ENCODE measurements at places on chromosomes 5 and 9. TPM values are rescaled to one million over a fixed set of nuclear protein-coding genes. Genes with fewer than 3 reads are reported as not detected.

DNA sequence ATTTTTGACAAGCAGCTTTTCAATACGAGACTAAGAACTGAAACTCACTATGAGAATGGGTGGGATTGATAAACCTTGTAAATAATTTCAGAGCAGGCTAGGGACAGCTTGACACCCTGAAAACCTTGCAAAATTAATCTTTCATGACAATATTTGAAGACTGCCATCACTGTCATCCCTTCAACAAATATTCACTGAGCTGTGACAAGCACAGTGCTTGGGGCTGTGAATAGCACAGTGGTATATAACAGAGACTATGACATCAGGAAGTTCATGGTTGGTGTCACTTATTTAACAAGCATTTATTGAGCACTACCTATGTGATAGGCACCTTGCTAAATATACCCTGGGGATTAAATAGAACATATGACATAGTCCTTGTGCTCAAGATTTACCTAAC lies 741.0 kb upstream of the RIOK2 start:
- no peak for DNase-seq

CTXN3 gene
- total RNA-seq, result not detected

CD14 gene
- total RNA-seq, result 37.7 TPM

DNA sequence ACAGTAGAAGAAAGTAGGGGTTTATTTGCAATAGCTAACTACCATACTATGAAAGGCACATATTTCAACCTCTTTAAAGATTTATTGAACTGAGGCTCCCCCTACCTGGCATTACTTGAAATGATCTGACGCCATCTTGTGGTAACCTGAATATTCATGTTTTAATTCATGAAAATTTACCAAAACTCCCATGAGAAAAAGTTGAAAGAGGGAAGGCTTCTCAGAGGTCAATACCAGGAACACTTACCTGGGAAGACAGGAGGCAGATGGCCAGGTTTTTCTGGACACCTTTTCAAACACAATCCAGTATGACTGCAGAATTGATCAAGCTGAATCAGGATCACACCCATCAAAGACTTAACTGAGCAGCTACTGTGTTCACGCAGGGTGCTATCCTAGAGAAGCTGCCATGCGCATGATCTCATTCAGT lies 9.4 kb downstream of the PRELID2 start:
- DNase-seq, result no peak

- DNase-seq, result no peak
Observed at GRCh38 chr9:105360344-105360743, 87.5 kb upstream of the FSD1L start.

DNA sequence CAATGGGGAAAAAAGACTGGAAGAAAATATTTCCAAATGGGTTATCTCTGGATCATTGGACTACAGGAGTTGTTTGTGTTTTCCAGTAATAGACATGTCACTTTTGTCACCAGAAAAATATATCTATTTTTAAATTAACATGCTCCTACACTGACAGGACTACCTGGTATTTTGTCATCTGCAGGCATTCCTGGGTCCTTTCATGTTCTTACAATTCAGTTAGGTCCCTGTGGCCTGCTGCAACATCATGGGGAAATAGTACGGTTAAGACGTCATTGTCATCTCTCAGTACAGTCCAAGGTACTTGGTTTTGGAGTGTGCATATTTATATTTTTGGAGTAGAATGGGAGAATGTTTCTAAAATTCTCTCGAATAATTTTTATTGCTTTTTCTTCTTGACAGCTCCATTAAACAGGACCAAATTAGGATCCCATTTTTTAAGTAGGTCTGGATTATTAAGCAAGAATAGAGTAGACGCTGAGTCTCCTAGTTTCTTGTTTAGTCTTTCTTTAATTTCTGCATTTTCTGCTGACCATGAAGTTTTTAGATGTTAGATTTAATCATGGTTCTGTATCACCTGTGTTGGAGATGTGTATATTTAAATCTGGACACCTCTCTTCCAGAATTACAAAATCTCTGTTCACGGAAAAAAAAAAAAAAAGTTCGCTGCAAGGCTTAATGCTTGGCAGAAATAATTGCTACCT lies 46.9 kb downstream of the SLC22A5 start:
- no peak for DNase-seq

PRR16 gene
- 14.2 TPM for total RNA-seq

DNA sequence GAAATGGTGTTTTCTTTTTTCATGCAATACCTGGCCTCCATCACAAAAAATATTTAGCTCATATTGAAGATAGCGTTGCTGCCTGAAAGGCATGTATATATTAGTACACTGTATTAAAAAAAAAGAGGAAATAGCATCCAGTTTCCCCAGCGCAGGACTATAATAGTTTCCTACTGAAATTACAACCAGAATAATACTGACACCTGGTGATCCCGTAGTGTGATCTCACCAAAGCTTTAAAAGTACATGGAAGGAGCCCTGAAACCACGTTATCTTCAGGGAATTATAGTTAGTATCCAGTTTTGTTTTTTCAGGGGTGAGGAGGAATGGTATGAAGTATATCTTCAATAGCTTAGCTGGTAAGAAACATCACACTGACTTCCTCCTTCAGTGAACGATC lies 264.9 kb downstream of the CD180 start:
- DNase-seq, result no peak

DNA sequence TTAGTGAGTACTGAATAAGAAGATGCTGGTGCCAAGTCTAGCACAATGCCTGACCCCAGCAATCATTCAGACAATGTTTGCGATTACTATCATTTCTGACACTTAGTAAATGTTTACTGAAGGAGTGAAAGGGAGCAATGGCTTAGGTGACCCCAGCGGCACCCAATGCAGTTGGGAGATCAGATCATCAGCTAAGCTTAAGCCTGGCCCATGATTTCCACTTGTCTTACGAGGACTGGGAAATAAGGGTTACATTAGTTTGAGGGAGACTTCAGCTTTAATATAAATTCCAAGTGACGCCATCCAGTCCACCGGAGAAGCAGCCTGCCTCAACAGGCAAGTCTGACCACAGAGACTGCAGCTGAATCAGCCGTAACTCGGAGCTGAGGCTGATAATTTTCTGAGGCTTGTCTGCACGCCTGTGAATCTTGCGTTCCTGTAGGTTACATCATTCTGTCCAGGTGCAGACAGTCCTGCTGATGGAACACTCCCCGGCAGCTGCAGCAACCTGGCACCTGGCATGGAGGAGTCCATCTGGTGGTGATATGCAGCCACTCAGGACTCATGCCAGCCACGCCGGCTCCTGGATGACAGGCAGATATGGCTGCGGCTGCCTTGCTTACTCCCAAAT lies 34.9 kb upstream of the FGF1 start:
- DNase-seq, result peak; percentile 72

DNA sequence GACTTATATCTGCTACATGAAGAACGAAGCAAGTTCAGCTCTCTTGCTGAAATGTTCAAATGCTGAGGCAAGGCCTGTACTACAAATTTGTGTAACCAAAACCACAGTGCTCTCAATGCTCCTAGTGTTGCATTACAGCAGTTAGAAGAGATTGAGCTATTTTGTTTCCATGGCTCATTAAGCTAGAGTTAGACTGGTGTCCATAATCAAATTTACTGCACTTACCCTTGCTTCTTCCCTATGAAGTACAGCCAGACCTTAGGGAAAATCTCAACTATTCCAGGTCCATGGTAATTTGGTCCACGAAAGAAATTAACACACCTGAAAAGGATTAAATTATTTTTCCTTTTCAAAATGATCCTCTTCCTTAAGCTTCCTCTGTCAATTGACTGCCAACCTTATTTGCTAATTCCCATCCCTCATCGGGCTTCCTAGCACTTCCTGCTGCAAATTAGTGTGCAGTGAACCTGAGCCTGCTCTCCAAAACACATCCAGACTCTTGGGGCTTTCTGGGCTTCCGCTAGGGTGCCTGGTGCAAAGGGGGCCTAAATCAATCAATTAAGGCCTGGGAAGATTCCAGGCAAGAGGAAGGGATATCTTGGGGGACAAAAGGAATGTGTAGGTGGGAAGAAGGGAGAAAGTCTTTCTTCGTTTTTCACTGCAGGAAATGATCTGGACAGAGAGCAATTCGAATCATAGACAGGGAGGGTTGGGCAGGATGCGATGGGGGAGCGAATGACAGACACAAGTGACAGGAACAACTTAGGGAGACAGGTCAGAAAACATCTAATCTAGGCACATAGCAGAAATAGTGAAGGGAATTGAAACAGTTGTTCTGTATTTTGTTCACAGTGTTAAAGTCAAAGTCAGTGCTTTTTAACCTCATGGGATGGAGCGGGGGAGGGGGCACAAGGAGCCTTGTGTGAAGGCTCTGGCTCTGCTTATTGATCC lies 542.4 kb downstream of the RAB3C start:
- peak; percentile 34 for DNase-seq

DNA sequence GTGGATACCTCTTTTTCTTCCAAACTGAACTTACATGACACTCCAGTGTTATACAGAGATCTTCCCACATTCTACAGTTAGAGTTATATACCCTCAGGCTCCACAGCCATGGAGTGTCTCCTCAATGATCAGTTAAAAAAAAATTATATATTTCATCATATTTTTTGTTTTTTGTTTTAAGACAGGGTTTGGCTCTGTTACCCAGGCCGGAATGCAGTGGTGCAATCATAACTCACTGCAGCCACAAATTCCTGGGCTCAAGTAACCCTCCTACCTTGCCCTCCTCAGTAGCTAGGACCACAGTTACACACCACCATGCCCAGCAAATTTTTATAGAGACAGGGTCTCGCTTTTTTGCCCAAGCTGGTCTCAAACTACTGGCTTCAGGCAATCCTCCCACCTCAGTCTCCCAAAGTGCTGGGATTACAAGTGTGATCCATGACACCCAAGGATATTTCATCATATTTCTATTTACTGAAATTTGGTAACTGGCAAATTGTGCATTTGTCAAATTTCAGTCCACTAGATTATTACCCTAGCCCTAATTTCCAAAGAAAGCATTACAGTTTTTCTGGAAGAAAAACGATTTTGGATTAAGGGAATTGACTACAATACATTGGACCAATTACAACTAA lies 18.1 kb upstream of the SCAI start:
- no peak for DNase-seq

SREK1IP1 gene
- 10.1 TPM for total RNA-seq

NR4A3 gene
- 3.7 TPM for total RNA-seq

GRCh38 chr9:113244556-113244955 lies 23.2 kb downstream of the SLC31A1 start:
- no peak for DNase-seq

GRCh38 chr5:15284706-15285105 lies 215.3 kb upstream of the FBXL7 start:
- DNase-seq, result no peak

GRCh38 chr9:99365233-99365980 lies 143.3 kb downstream of the SEC61B start:
- no peak for DNase-seq

- DNase-seq, result no peak
Observed at GRCh38 chr5:127112347-127112864, 39.1 kb upstream of the C5orf63 start.

AGPAT2 gene
- 48.6 TPM for total RNA-seq

HMMR gene
- 0.54 TPM for total RNA-seq

KCNN2 gene
- 8.0 TPM for total RNA-seq

DNA sequence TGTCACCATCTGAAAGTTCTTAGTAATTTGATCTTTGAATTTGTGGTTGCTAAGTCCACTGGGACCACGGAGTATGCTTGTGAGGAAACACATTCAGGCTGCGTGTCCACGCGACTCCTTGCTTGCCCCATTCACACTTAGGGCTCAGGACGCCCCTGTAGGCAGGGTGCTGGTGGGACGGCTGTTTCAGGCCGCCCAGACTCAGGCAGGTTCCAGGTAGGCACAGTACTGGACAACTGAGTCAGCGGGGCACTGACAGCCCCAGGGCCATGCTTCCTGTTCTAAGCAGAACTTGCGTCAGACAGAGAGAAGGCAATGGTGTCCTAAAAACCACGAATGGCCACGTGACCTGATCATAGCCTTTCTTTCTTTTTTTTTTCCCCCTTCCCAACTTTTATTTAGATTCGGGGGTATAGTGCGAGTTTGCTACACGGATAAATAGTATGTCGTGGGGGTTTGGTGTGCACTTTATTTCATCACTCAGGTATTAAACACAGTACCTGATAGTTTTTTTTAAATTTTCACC lies 7.7 kb upstream of the RASGEF1C start:
- DNase-seq, result no peak

DNA sequence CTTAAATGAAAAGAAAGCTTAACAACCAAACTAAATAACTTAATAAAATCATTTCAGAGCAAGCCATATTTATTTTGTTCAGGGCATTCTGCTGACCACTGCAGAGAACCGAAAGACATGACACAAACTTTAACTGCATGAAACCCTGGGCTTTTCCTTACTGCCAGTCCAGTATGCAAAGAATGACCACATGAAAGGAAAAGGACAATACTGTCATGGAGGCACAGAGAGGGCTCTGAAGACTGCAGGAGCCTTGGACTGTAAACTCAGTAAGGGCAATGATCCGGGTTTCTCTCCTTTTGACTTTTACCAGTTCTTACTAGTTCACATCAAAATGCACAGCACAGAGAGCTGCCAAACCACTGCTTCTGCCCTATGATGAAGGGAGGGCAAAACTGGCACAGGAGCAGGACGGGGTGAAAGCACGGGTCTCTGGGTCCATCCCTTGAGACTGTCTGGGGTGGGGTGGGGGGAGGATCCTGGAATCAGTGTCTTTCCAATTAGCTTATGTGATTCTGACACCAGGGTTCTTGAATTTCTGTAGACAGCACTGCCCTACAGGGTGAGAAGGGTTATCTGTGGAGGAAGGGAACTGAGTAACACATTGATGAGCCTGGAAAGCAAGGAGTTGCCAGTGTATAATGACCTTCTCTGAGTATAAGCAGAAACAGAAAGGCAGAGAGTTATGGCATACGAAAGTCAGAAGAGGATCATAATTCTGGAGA lies 44.7 kb downstream of the RNF130 start:
- DNase-seq, result no peak

GRCh38 chr9:6965566-6965965 lies 207.8 kb downstream of the KDM4C start:
- no peak for DNase-seq

DNA sequence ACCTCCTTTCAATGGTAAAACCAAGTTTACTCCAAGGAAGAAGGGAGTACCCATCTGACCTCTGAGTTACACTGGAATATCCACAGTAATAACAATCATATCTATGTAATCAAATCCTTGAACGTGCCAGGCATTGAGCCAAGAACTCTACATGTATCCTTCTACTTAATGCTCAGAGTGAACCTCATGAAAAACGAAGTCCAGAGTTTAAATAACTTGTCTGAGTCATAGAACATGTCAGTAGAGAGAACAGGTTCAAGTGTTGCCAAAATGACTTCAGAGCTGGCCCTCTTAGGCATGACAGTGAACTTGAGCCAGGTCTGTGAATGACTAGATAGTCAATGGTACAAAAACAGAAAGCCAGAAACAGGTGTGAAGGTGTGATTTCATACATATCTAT lies 164.1 kb upstream of the ZNF618 start:
- DNase-seq, result no peak

DNA sequence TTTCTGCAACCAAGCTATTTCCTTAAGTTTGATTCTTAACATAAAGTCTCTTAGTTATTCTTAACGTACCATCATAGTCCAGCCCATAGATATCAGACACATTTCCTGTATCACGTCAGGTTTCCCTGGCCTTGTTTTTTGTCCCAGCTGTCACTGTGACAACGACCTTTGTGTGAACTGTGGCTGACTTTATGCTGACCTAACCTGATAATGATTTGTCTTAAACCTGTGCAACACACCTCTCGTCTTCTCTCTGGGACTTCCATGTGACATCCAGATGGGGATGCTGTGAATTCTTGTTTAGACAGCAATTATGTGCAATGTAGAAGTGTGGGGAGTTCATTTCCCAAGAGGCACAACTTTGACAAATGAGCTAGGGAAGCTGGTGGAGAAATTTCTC lies 662.8 kb downstream of the PTPRD start:
- DNase-seq, result no peak
